ENCODE measurements at places on chromosomes 1 and 21. TPM values are rescaled to one million over a fixed set of nuclear protein-coding genes. Genes with fewer than 3 reads are reported as not detected.

RRP1 gene
- 52.1 TPM for total RNA-seq

DNA sequence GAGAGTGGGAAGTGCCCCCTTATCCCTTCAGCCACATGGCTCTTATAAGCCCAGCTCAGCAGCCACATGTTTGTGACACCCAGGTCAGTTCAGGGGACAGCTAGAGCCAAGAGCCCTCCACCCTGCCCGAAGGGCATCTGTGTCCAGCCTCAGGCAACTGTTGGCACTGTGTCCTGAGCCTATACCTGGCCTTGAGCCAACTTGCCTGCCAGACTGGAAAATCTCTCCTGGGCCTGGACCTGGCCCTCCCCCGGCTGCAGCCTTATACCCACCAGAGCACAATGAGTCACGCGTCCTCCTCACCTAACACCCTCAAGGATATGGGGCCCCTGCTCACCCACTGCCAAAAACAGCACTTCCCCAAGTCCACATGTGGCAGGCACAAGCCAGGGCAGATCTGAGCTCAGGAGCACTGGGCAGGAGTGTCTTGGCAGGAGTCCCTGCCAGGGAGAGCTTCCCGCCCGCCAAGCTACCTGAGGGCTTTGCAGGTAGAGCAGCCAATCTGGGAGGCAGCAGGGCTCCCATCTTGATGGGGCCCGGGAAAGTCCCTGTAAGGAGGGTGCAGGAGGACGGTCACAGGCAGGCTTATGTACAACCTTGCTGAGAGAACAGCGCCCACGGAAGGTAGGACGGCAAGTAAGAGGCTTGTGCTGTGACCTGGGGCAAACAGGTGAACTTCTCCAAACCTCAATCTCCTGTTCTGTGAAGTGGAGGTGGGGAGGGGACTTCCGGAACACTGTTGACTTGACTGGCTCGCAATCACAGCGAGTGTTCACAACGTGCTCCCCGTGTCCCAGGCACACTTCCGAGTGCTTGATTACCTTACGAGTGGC, 19.8 kb upstream of the HSPG2 start:
- peak; percentile 88 for DNase-seq

FAM110D gene
- 0.51 TPM for total RNA-seq

GRCh38 chr1:221429264-221429663, 312.6 kb downstream of the DUSP10 start:
- DNase-seq = no peak

Measured in Daoy (cell line).